CMK (cell line): ENCODE measurements at places on chromosomes 13 and 19.
A peak's percentile ranks its signal among the peaks of the same experiment; 100 is the strongest.

GRCh38 chr13:36639610-36640009 is 34.2 kb upstream of the SERTM1 start:
- no peak for DNase-seq

DNA sequence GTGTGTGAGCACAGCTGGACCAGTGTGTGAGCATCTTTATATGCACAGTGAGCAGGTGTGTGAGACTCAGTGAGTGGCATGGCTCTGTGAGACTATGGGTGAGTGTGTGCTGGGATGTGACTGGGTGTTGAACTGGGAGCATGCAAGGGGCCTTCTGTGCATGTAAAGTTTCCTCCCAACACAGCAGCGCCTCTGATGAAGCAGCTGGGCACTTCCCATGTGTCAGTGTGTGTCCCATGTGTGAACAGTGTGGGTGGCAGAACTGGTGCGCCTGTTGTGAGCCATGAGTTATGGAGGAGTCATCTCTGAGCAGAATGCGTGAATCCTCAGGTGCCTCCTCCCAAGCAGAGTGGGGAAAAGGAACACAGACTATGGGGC is 24.1 kb downstream of the LGALS16 start:
- DNase-seq: no peak

DNA sequence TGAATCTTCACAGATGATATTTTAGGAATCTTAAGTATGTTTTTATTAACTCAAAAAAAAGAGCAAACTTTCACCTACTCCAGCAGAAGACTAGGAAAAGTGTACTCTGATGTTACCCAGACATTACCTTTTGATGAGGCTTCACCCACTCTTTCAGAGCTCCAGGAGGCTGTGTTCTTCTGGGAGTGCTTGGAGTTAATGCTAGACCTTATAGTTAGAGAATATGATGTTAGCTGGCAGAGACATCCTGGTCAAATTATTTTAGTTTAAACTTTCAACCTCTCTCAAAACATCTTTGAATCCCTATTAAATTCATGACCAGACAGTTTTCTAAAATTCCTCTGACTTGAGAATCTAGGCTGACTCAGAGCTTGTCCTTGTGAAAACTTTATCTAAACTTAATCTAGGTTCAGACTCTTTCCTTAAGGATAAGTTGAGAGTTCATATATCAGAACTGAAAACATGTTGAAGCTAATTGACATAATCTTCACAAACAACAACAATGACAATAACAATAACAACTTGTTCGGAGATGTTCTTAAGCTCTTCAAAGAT is 82.8 kb downstream of the ITGBL1 start:
- DNase-seq: no peak

DNA sequence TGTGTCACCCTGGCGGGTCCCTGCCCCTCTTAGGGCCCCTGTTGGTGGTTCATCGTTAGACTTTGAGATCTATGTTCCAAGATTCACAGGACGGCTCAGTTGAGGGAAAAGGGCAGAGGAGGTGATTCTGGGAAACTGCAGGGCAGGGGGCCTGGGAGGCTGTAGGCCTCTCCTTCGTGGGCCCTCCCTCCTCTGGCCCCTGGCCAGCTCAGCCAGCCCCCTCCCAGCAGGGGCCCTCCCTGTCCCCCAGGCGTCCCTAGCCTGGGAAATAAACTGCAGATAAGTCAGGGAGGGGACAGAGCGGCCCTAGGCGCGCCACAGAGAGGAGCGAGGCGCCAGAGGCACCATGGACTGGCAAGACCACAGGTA is 6.5 kb downstream of the HIF3A start:
- DNase-seq: peak; percentile 44

DNA sequence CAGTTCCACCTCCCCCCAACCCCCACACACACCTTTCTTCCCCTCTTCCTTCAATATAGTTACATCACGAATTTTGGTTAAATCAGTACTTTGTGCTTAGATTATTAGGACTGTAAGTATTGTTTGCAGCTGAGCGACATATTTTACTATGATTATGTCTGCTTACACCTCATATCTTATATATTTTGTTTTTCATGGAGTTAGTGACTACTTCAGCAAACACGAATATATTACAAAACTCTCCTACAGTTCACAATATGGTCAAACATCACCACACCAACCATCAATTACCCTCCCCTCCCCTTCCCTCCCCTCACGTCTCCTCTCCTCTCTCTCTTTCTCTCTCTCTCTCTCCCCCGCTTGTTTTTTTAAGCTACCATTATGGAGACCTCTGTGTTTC is 152.9 kb downstream of the TBC1D4 start:
- DNase-seq: no peak

GRCh38 chr13:82674546-82674945 is 1207.7 kb downstream of the SLITRK1 start:
- DNase-seq: no peak

DNA sequence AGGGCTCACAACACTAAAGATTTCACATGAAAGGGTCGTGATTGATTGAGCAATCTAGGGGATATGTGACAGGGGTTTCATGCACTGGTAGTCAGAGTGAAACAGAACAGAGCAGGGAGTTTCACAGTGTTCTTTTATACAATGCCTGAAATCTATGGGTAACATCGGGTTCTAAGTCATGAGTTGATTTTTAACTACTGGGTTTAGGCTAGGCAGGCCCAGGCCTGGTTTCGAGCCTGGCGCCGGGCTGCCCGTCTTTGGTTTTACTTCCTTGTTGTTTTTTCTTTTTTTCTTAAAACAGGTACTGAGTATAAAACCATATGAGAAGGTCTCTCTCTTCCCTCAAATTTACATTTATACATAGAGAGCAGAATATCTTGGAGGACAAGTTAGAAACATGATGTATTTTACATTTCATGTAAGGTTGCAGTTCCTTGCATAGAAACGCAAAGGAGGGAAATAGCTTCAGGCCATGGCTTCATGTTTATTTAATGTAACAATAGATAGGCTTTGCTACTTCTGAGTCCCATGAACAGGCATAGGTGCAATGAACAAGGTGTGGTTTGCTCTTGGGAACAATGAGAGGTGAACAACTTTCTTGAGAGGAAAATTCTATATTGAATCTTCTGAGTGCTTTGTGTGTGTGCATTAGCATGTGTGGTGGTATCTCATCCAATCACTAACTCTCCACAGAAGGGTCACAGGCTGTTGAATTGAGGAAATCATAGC is 128.9 kb upstream of the RXFP2 start:
- no peak for DNase-seq

DNA sequence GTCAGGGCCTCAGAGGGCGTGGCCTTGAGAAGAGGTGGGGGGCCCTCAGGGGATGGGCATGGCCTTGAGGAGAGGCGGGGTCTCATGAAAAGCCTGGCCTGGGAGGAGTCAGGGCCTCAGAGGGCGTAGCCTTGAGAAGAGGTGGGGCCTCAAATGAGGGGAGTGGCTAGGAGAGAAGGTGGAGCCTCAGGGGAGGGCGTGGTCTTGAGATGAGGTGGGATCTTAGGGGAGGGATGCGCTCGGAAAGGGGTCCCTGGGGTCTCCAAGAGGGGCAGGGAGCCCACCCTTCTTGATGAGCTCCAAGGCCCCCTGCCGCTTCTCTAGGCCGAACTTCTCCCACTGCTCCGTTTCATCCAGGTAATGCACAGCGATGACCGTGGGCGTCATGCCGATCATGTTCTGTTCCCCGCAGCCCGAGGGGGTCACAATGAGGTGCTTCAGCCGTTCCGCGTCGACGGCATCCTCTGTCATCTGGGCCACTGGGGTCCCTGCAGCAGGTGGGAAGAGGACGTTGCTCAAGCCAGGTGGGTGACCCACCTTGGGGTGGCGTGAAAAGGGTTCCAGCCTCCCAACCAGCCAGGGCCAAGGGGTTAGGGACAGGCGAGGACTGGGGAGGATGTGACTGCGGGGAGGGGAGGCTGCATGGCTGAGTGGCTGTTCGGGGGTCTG is 24.3 kb upstream of the TNFSF14 start:
- DNase-seq: no peak

DNA sequence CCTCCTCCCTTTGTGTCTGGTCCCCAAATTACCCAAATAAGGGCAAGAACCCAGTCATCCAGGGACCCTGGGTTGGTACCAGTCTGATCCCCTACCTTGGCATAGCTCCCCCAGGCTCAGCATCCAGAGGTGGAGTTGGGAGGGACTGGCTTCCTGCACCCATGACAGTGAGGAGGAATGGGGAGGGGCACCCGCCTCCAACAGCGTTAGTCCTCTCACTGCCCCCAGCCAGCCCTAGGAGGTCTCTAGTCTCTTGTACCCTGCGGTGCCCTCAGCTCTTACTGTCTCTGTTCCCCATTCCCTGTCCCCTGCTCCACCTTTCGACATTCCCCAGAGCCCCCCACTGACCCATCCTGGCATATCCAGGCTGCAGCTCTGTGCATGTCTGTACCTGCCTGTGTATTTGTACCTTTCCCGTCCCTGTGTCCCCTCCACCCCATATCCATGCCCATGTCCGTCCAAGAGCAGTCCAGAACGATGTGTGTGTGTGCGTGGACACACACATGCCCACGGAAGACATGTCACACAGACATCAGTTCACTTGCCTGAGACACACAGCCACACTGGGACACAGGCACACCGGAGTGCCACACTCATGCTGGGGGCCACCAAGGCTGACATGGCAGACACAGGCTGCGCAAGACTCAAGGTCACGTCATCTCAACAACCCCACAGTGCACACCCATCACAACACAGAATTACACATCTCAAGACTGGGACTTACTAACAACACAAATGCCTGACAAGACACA is 17.8 kb downstream of the ERFL start:
- no peak for DNase-seq

DNA sequence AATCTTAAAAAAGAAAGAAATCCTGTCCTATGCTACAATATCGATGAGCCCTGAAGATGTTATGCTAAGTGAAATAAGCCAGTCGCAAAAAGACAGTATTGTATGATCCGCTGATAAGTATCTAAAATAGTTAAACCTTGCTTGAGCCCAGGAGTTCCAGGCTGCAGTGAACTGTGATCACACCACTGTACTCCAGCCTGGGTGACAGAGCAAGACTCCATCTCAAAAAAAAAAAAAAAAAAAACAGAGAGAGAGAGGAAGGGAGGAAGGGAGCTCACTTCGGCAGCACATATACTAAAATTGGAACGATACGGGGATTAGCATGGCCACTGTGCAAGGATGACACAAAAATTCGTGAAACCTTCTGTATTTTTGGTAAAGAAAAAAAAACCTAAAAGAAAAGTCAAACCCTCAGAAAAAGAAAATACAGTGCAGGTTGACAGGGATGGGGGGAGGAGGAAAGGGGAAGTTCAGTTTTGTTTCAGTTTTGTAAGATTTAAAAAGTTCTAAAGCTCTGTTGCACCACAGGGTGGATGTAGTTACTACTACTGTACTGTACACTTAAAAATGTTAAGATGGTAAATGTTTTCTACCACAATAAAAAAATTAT is 8.4 kb downstream of the CLASRP start:
- no peak for DNase-seq

DNA sequence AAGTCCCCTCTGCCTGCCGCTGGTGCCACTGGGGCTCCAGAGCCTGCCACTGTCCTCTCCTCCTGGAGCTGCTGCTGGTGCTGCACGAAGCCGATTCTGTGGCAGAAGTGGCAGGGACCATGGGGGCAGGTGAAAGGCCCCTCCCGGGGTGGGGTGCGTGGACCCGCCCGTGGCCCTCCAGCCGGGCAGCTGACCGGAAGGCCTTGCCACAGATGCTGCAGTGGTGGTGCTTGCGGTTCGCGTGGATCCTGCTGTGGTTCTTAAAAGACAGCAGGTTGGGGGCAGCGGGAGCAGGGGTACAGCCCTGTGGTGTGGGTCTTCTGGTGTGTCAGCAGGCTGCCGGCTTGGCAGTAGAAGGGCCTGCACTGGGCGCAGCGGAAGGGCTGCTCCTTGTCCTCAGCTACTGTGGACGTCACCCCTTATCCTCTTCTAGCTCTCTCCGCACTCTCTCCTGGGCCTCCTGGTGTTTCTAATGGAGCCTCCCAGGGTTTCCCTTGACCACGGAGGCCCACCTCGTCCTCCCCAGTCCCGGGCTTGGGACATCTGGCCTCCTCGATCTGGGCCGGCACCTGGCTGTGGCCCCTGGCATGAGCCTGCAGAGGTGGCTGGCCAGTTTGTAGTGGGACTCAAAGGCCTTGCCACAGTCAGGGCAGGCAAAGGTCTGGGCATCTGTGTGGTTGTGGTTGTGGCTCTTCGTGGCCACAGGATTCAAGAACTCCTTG is 380.4 kb downstream of the OLFM4 start:
- DNase-seq: no peak

GRCh38 chr13:113997845-113998751 is 24.2 kb upstream of the C13orf46 start:
- DNase-seq: no peak

DNA sequence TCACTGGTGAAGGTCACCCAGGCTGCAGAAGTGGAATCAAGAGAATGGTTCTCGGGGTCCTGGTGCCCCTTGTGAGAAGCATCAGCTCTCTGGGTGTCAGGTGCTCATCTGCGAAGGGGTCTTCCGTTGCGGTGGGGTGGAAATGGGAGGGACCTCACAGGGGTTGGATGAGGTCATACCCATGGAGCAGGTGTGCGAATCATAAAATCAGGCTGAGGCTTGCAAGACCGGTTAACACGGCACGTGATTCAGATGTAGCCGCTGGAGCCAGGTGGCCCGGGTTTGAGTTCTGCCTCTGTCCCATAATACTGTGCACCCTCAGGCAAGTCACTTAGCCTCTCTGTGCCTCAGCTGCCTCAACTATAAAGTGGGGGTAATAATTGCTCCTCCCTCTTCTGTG is 3.9 kb upstream of the KLK15 start:
- DNase-seq: no peak

- DNase-seq: peak; percentile 5
Observed at GRCh38 chr13:69935043-69935442, 172.6 kb upstream of the ATXN8OS start.

GRCh38 chr19:51030631-51031030 is 4.2 kb downstream of the KLK12 start:
- DNase-seq: no peak

GRCh38 chr19:14472202-14472938 is 2.8 kb downstream of the PTGER1 start:
- no peak for DNase-seq

GRCh38 chr19:18340990-18341868 is 831 bp downstream of the PGPEP1 start:
- no peak for DNase-seq

- peak; percentile 67 for DNase-seq
Observed at GRCh38 chr19:39824143-39825092, 9.5 kb downstream of the DYRK1B start.

DNA sequence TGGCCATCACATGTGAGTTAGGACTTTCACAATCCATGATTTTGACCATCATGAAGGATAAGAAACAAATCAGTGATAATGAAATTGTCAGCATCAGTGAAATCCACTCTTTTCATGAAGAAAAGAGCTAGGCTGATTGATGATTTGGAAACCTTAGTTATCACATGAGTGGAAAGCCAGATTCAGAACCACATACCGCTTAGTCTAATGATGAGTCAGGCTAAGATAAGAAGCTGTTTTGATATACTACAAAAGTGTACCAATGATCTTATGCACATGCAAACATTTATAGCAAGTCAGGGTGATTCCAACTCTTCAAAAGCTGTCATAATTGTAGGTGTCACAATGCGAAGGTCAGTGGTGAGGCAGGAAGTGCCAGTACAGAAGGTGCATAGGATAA is 519.3 kb downstream of the GPC6 start:
- no peak for DNase-seq

DNA sequence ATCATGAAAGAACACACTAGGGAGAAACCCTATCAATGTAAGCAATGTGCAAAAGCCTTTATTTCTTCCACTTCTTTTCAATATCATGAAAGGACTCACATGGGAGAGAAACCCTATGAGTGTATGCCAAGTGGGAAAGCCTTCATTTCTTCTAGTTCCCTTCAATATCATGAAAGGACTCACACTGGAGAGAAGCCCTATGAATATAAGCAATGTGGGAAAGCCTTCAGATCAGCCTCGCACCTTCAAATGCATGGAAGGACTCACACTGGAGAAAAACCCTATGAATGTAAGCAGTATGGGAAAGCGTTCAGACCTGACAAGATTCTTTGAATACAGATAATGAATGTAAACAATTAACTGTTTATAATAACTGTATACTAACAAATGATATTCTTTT is 15.0 kb upstream of the ZNF439 start:
- no peak for DNase-seq
